ENCODE measurements at places on chromosomes 12 and 14. TPM values are rescaled to one million over a fixed set of nuclear protein-coding genes. Genes with fewer than 3 reads are reported as not detected.
A peak's percentile ranks its signal among the peaks of the same experiment; 100 is the strongest.

GRCh38 chr12:80632835-80633234 lies 74.6 kb upstream of the MYF6 start:
- peak; percentile 54 for DNase-seq

DNA sequence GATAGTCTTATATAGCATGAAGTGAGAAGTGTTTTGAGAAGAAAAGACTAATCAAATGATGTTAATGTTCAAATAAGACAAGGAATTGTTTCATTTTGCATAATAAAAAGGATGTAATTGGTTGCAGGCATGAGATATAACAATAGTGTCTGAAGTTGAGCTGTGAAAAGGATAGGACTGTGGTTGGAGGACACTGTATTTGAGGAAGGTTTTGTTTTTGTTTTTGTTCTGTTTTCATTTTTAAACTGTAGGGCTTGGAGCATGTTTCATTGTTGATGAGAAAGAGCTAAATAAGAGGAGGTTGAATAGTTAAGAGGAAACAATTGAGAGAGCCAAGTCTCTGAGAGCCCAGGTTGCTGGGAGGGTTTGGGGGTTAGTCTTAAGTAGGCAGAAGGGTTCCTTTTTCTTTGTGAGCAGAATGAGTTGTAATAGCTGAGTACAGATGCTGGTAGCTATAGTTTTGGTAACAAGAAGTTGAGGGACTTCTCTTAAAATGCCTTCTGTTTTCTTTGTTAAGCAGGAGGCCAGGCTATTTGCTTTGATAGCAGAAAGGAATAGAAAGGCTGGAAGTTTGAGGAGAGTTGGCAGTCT lies 58.4 kb downstream of the CCDC91 start:
- no peak for DNase-seq

DNA sequence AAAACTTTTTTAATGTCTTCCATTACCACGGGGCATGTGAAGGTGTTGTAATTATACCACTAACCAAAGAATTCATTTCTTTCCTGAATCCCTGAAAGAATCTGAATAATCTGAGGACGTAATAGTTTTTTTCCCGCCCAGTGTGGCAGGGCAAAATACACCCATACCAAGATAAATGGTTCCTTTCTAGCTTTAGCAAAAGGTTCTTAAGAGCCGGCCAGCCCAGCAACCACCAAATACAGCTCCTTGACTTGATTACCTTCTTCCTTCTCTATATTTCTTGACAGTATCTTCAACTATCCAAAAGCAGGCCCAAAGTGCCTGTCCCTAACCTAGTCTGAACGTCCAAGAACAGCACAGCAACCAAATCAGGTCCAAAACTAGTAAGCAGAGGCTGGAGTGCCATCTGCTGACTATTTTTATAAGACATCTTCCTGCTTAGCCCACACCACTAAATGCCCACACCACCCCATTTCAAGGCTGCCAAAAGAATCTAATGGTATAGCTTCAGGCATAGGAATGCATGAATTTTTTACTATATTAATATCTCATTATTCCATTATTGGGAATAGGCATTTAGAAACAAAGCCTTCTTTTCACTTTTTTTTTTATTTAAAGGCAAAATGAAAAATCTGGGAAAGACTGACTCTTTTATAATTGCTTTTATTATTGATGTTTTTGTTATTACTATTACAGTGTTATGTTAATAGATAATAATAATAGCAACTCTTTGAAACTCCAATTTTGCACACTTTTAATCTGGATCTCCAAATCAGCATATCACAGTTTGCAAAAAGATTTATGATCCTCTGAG lies 524.4 kb downstream of the MED13L start:
- DNase-seq: peak; percentile 68

- DNase-seq: no peak
Observed at GRCh38 chr14:50373959-50374358, 22.7 kb downstream of the CDKL1 start.

DNA sequence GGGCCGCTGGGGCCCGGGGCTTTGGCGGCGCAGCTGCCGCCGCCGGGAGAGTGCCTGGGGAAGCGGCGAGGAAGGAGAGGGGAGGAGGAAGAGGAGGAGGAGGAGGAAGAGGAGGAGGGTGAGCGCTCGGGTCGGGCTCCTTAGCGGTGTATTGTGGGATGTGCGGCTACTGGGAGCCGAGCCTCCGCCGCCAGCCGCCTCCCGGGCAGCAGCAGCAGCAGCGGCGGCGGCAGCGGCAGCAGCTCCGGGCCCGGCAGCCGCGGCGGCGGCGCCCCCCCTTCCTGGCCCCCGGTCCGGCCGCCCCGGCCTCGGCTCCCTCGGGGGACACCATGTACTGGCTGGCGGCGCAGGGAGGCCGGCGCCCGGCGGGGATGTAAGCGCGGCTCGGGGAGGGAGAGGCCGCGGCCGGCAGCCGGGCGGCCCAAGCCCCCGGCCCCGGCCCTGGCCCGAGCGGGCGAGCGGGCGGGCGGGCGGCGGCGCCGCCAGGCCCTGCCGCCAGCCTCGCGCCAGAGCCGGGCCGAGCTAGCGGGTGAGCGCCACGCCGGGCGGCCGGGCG lies at the start of gene SETD1B:
Gene SETD1B, plus strand, starts transcription at position 149 of the 556 bp plus-strand sequence. CDS start 729 bp downstream, outside the sequence.
- DNase-seq: peak; percentile 58

- DNase-seq: no peak
Observed at GRCh38 chr14:50882932-50883826, 11.3 kb downstream of the ABHD12B start.

DNA sequence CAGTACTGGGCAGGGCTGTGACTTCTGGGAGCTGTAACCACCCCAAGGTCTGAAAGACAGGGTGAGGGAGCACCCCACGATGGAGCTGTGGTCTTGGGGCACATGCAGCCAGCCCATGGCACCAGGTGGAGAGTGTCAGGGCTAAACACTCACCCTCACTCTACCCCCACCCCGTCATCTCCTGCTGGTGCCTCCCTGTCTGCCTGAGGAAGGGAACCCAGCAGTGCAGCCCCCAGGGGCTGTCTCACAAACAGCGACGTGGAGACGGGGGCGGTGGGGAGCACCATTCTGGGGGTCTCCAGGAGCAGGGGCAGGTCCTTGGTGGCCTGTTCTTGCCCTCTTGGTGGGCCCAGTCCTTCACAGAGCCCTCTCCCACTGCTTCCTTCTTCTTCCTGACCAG lies 63.5 kb downstream of the ERH start:
- DNase-seq: no peak

- no peak for DNase-seq
Observed at GRCh38 chr14:33799705-33800570, 150.9 kb downstream of the EGLN3 start.

- peak; percentile 40 for DNase-seq
Observed at GRCh38 chr14:75234173-75235115, 44.2 kb upstream of the FOS start.

GRCh38 chr12:114443607-114444421 lies 37.9 kb upstream of the TBX5 start:
- DNase-seq: no peak

The MYH7 gene
- total RNA-seq: not detected

The ADGRD1 gene
- not detected for total RNA-seq

The RHNO1 gene
- 44.6 TPM for total RNA-seq

The ADAM21 gene
- total RNA-seq: 1.6 TPM

All from RPMI7951 (cell line).